NCI-H1436 treated with DMSO at 0.1 percent for 48 hours (cell line): ENCODE measurements at places on chromosomes 3 and 15.

DNA sequence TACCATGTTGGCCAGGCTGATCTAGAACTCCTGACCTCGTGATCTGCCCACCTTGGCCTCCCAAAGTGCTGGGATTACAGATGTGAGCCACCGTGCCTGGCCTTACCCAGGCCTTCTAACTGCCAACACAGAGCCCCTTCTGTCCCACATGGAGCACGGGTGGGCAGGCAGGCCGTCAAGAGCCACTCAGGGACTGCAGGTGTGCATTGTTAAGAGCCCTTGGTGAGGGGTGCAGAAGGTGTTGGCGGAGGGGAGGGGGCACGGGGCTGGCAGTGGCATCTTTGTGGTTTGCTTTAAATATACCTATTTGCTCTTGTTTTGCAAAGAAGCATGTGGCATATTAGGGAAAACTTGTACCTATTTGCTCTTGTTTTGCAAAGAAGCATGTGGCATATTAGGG is 37.3 kb downstream of the SMAD6 start:
- no peak for DNase-seq

- no peak for DNase-seq
These were observed 58.2 kb downstream of the C3orf70 start for GRCh38 chr3:185094697-185095096.

- DNase-seq, result no peak
These were observed 316.2 kb downstream of the IL5RA start for GRCh38 chr3:2793987-2794386.

GRCh38 chr15:58440922-58441321 is 9.1 kb downstream of the LIPC start:
- DNase-seq, result no peak

GRCh38 chr3:23873941-23874340 is 42.8 kb downstream of the NKIRAS1 start:
- DNase-seq, result no peak

DNA sequence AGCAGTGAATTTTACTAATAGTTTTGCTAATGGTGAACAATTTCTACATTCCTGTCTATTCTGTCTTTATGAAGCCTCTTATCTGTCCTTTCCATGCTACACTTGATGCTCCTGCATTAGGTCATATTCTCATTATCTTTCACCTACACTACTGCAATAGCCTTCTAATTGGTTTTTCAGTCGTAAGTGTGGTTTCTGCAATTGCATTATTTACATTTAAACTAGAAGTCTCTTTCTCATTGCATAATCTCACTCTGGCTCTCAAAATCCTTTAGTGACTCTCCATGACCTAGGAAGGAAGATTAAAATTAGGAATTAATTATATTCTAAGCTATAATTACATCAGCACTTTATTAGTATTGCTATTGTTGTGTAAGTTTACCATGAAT is 686.5 kb downstream of the IGSF11 start:
- DNase-seq, result no peak

DNA sequence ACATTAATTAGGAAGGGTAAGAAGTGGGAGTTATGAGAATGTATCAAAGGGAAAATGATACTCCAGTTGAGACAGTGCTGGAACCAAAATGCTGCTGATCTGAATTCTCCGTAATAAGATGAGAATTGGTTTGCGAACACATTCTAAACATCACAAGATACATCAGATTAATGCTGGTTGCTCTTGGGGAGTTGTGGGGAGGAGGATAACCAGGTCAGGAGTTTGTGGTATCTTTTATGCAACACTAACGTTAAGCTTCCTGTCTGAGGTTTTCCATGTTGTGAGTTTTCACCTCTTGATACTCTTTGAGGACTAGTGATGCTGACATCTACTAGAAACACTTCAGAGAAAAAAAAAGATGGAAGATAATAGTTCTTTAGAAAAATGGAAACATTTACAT is 47.2 kb downstream of the PPARG start:
- DNase-seq, result no peak

DNA sequence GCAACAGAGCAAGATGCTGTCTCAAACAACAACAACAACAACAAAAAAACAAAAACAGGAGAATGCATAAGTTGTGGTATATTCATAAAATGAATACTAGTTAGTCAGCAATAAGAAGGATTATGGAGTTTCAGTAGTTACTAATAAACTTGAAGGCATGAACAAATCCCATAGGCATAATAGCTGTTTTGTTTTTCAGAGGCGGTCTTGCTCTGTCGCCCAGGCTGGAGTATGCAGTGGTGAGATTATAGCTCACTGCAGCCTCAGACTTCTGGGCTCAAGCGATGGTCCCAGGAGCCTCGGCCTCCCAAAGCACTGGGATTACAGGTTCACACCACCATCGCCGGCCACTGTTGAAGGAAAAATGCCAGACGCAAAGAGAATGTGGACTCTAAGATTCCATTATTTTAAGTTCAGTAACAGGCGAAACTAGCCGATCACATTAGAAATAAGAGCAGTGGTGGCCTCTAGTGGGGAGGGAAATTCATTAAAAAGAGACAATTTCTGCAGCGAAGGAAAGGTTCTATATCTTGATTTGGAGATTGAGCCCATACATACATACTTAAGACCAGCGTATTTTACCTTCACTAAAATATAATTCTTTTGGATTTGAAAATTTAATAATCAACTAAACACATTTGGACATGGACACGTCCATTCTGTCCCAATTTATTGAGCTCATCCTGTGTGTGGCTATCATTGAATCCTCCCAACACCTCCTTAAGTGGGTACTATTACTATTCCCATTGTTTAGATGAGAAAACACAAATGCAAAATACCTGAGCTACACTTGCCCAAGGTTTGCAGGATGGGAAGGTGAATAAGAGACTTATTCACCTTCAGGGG is 27.4 kb upstream of the HDAC11 start:
- DNase-seq, result no peak

- no peak for DNase-seq
These were observed 87.5 kb upstream of the MITF start for GRCh38 chr3:69651765-69652164.

DNA sequence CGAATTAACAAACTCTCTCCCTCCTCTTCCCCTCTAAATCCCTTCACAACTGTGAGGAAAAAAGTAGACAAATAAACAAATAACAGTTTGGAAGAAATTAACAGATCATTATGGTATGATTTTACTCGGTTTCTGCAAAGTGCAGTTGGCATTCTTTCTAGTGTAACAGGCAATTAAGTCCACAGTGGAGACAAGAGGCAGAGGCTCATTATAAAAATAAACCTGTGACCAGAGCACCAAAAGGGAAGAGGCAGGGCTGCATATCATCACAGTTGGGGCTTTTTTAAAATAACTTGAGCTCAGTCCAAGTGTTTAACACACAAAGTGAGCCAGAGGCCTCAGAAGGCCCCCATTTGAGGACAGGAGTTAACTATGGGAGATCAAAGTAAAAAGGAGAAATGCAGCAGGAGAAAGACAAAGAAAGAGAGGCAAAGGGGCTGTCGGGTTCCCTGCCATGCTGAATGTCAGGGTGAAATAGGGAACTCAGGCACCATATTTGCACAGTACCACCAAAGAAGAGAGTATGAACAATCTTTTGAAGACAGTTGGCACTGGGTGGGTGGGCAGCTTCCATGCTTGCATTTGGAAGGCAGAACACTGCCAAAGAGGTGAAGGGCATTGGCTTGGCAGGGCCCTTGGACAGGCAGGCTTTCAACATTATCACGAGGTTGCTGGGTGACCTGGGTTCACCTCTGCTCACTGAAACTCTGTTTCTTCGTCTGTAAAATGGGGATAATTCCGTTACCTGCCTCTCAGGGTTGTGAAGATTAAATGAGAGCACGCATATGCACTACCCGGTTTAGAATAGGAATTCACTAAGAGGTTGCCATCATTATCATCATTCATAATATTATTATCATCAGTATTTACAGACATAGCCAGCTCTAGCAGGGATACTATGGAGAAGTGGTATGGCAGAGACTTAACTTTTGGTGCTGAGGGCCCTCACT is 134.5 kb downstream of the MEX3B start:
- DNase-seq, result no peak
